ENCODE measurements at places on chromosomes 1 and 21. TPM values are rescaled to one million over a fixed set of nuclear protein-coding genes. Genes with fewer than 3 reads are reported as not detected.

KIF26B gene
- 0.67 TPM for total RNA-seq

LENEP gene
- total RNA-seq: 1.3 TPM

SHE gene
- total RNA-seq: 66.0 TPM

ANXA9 gene
- not detected for total RNA-seq

CFH gene
- total RNA-seq: 98.6 TPM

AADACL3 gene
- not detected for total RNA-seq

SLC44A3 gene
- total RNA-seq: 2.4 TPM

FAM229A gene
- 2.0 TPM for total RNA-seq

MRPS15 gene
- 80.6 TPM for total RNA-seq

CLEC20A gene
- not detected for total RNA-seq

LAMB3 gene
- 3.8 TPM for total RNA-seq

HSPB7 gene
- not detected for total RNA-seq

FCGR1A gene
- not detected for total RNA-seq

GBP1 gene
- total RNA-seq: 20.5 TPM

SDHC gene
- total RNA-seq: 65.9 TPM

YIPF1 gene
- total RNA-seq: 14.4 TPM

C1orf53 gene
- total RNA-seq: 1.3 TPM

ATXN7L2 gene
- 3.3 TPM for total RNA-seq

AMY2A gene
- not detected for total RNA-seq

CD1E gene
- total RNA-seq: not detected

HLX gene
- total RNA-seq: 8.5 TPM

ORC1 gene
- 11.5 TPM for total RNA-seq

KCNA3 gene
- total RNA-seq: not detected

RGS13 gene
- not detected for total RNA-seq

LCE1D gene
- total RNA-seq: not detected

TCHHL1 gene
- total RNA-seq: not detected

C2CD2 gene
- total RNA-seq: 36.3 TPM

EPS8L3 gene
- total RNA-seq: under 0.01 TPM

MAD2L2 gene
- total RNA-seq: 32.7 TPM

CDC20 gene
- 73.2 TPM for total RNA-seq

NES gene
- total RNA-seq: 81.7 TPM

GJA5 gene
- 2.0 TPM for total RNA-seq

GLUL gene
- 294 TPM for total RNA-seq

HSD3B1 gene
- not detected for total RNA-seq

SPRR2E gene
- total RNA-seq: not detected

PGLYRP3 gene
- total RNA-seq: not detected

ARHGAP30 gene
- not detected for total RNA-seq

CDK11A gene
- total RNA-seq: 11.3 TPM

NUAK2 gene
- total RNA-seq: 3.3 TPM

ZBTB37 gene
- 4.6 TPM for total RNA-seq

ZNF672 gene
- 22.9 TPM for total RNA-seq

OR2L13 gene
- total RNA-seq: not detected

Measured in vein endothelial cell (primary cell).